ENCODE measurements at places on chromosomes 1 and 21. TPM values are rescaled to one million over a fixed set of nuclear protein-coding genes. Genes with fewer than 3 reads are reported as not detected.

- H3K4me3 ChIP-seq: no peak overlapping the region
- H3K27ac ChIP-seq: no peak overlapping the region
- H3K27me3 ChIP-seq: peaks cover 21% of the 10 kb centered on the region
- H3K36me3 ChIP-seq: no peaks in the 10 kb centered on the region
Measured at GRCh38 chr1:180908074-180908765, 4.5 kb upstream of the KIAA1614 start.

- H3K4me1 ChIP-seq: no peaks in the 10 kb centered on the region
- no peak overlapping the region for H3K4me3 ChIP-seq
- H3K36me3 ChIP-seq: no peaks in the 10 kb centered on the region
- no peak overlapping the region for H3K27ac ChIP-seq
Measured at GRCh38 chr1:41720861-41721410, 197.8 kb downstream of the HIVEP3 start.

- no peak for DNase-seq
- no peaks in the 10 kb centered on the region for H3K36me3 ChIP-seq
- no peak overlapping the region for H3K4me3 ChIP-seq
Measured at GRCh38 chr21:26095131-26095530, 75.4 kb downstream of the APP start.

The NAXE gene
- total RNA-seq: 130 TPM

The HES5 gene
- not detected for total RNA-seq

All from cardiac muscle cell (in vitro differentiated cells and primary cell).